ENCODE measurements at places on chromosomes 11 and 22.

DNA sequence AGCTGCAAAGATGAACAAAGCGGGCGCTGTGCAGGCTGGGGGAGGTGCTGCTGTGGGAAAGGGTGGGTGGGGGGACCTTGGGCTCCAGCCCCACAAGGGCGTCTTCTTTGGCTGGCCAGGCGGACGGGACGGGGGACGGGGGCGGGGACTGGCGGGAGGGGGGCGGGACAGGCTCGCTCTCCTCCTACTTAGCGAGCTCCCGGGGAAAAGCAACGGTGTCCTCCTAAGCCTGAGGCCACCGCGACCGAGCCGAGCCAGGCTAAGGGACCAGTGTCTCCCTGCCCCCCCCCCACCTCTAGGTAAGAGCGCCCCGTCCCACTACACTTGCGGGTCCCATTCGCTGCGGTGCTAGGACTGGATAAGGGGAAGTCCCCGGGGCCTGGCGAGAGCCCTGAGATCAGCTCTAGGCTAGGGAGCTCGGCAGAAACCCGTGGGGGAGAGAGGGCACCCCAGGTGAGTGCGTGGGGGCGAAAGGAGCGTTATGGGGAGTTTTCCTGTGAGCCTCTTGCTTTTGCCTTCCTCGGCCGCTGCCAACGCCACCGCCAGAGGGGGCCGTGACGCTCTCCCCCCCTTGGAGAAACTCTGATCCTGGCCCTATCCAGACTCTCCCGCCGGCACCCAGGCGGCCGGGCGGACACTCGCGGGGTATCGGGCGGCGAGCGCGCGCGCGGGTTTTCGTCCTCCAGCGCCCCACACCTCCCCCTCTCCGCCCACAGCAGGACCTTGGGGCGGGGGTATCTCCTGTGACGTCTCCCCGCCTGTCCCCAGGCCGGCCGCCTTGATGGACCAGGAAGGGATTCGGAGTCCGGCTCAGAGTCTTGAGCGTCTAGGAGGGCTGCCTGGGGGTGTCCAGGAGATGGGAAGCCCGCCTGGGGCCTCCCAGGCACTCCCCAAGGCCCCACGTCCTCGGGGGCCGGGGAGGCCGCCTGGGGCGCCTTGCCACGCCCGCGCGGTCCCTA is at the start of gene PHLDB1:
Gene PHLDB1, plus strand, starts transcription at position 215 of the 959 bp plus-strand sequence. CDS start 6,222 bp downstream, outside the sequence.
- DNase-seq = peak; percentile 29

DNA sequence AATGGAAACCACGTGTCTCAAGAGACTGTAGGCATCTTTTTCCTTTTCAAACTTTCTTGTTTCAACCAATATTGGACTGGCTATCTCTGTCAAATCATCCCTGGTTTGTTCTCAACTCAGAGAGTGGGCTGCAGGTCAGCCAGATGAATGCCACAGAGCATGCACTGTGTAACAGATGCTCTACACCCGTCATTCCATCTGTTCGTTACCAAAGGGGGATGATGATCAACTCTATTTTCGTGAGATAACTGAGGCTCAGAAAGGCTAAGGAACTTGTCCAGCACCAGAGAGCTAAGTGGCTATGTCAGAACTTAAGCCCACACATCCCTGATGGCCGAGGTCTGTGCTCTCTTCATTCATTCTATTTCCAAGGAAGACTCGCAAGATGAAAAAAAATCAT is 42.1 kb downstream of the SLC1A2 start:
- no peak for DNase-seq

- DNase-seq = no peak
Observed at GRCh38 chr22:26122920-26123468, 46.3 kb upstream of the SEZ6L start.

DNA sequence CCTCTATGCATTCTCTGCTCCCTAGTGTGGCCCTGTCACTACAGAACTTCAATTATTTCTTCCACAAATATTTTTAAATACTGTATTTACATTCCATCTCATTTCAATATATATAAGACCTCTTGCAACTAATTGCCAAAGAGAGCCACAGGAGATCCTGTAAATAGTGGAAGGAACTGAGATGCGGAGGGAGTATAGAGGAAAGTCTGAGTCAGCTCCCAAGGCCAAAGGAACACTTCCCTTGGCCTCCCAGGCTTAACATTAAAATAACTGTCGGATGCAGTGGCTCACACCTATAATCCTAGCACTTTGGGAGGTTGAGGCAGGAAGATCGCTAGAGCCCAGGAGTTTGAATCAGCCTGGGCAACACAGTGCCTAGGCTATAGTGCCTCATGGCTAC is 31.2 kb downstream of the RBFOX2 start:
- DNase-seq = no peak

- no peak for DNase-seq
Observed at GRCh38 chr11:91563176-91563575, 661.4 kb upstream of the FAT3 start.

DNA sequence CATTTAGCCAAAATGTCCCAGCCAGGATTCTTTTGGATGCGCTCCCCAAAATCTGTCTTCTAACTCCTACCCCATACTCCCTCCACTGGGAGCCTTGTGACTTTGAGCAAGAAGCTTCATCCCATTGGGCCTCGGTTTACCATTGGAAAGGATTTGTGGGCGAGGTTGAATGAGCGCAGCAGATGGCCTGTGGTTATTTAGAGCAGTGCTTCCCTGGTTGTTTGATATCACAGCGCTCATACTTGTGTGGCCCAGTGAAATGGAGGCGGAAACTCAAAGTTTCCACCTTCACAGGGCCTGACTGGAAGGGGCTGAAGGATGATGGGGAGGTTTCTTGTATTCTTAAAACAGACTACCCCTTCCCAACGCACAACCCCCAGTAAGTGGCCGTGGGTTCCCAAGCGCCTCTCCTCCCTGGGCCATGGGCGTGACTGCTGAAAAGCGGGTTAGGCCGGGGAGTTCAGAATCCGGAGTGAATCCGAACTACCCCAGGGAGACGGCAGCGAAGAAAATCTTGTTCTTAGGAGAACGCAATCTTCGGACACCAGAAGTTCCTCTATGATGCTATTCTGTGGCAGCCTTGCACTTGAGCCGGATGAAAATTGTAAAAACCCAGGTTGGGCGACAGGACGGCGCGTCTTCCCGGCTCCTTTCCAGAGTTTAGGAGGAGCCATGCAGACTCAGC is 1.2 kb upstream of the ATF4 start:
- DNase-seq = peak; percentile 30

- DNase-seq = no peak
Observed at GRCh38 chr22:23184100-23184763, 3.9 kb downstream of the BCR start.

DNA sequence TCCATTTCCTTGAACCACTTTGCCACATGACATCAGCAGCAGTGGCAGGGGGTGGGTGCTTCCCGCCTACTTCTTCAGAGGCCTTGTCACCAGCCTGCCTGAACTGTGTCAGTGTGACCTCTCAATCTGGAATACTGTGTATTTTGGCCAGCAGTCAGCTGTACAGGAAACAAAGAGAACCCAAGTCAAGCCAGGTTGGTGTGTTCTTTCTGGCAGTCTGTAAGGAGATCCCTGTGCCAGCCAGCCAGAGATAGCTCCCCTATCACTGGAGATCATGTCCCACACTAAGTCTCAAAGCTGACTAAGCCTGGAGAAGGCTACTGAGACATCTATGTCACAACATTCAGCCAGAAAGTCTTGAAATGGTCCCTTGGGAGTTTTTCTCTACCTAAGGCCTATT is 142.1 kb downstream of the TRPC6 start:
- DNase-seq = no peak

DNA sequence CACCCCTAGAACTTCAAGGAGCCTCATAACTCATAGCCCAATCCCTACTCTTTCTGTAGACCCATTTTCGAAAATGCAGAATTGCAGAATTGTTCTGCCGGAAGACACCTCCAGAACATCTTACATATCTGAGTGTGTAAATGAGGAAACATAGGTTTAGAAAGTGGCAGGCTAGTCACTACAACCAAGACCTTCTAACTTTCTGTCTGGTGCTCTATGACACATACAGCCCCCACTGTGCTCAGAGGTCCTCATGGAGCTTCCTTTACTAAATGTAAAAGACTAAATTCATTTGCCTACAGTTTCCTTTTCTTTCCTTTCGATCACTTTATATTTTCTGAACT is 132.1 kb upstream of the DDI1 start:
- DNase-seq = no peak

DNA sequence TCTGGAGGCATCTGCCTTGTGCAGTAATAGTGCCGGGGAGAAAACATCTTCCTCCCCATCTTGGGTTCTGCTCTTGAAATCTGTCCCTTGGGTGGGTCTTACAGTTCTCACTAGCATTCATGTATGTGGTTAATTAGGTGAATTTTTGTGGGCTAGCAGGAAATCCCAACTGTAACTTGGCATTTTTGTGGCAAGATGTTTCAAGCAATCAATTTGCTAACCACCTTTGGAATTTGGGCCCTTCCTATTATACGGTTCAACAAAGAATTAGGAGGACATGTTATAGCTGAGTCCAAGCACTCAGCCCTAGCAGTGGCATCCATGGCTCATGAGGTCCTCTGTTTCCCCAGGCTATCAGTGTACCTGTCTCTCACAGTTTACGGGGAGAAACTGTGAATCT is 89.1 kb upstream of the MTNR1B start:
- DNase-seq = no peak

GRCh38 chr11:116468699-116469098 is 304.1 kb downstream of the BUD13 start:
- DNase-seq = no peak

DNA sequence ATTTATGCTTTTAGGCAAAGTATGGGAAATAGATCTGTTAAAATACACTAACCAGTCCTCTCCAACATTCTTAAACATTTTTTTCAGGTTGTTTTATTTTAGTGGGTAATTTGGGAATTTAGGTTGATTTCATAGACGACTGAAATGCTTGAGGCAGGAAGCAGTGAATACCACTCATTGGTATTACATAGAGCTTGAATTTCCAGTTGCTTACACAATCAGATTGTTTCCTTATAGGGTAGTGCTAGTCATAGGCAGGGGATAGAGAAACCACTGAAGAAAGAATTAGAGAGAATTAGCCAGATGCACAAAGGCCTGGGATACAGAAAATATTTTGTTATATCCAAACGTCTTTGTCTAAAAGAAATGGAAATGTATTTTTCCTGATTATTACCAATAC is 23.9 kb upstream of the LYVE1 start:
- DNase-seq = no peak

- no peak for DNase-seq
Observed at GRCh38 chr11:104704146-104704830, 194.0 kb downstream of the CASP12 start.

DNA sequence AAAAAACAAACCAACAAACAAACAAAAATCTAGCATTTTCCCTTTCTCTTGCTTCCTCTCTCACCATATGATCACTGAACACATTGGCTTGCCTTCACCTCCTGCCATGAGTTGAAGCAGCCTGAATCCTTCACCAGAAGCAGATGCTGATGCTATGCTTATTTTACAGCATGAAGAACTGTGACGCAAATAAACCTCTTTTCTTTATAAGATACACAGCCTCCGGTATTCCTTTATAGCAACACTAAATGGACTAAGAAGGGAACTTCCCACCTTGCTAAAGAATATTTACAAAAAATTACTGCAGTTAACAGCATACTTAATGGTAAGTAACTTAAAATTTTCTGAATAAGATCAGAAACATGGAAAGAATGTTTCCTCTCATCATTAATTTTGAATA is 27.7 kb upstream of the TEAD1 start:
- DNase-seq = no peak

DNA sequence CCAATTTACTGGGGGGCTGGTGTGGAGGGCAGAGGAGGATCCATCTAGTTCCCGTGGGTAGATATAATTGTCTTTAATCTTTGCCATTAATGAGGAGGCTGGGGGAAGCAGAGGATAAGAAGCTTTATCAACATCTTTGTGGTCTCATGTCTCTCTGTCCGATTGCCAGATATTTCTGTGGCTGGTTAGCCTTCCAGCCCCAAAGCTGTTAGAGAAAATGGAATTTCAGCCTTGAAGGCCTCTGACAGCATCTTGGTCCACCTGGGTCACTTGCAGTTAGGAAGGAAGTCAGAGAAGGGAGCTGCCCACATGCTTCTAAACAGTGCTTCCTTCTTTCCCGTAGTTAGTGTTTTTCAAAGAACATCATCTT is 56.9 kb downstream of the ABTB2 start:
- no peak for DNase-seq

GRCh38 chr11:79274636-79275331 is 166.0 kb downstream of the TENM4 start:
- DNase-seq = no peak

GRCh38 chr11:113967361-113967760 is 7.5 kb upstream of the HTR3A start:
- DNase-seq = no peak

DNA sequence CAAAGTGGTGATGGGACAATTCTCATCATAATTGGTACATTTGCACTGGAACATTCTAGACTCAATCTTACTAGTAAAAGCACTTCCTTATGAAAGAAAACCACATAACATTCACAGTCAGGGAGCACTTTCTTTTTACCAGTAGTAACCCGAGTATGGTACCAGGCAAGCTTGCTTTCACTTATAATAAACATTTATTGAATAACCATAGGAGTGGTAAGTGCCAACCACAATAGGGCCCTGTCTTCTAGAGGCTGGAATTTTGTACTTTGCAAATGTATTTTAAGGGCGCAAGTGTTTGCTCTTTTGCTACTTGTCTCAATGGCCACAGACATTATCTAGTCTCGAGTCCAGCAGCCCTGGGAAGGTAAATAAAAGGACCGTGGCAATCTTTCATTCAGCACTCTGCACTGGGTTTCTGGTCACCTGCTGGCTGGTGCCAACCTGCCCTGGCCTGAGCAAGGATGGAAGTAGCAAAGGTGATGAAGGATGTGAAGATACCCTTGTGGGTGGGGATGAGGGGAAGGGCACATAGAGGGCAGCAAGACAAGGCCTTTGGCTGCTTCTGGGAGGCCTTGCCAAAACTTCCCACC is 24.2 kb downstream of the C22orf31 start:
- no peak for DNase-seq

DNA sequence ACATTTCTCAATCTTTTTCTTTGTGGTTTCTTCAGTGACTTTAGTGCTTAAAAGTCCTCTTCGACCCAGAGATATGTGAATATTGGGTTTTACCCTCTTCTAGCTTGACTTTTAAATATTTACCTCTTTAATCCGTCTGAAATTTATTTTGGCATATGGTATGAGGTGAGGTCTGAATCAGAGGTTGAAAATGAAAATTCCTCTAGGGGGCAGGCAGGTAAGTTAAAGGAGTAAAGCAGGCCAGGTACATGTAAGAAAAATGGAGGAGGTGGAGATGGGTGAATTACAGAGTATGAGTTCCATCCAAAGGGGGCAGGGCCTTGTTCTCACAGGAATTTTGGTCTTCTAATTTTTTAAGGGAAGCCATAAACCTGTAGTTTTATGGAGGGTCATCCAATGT is 263.8 kb upstream of the NARS2 start:
- no peak for DNase-seq

DNA sequence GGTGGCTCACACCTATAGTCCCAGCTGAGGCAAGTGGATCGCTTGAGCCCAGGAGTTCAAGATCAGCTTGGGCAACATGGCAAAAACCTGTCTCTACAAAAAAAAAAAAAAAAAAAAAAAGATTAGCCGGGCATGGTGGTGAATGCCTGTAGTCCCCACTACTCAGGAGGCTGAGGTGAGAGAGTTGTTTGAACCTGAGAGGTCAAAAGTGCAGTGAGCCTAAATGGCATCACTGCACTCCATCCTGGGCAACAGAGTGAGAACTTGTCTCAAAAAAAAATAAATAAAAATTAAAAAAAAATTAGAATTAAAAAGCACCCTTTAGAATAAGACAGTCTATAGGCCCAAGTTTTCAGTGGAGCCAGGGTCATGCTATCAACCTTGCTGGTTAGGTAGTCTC is 95.5 kb downstream of the PDHX start:
- DNase-seq = no peak

Data from SK-N-DZ (cell line).